ENCODE measurements at places on chromosomes 5 and 9. TPM values are rescaled to one million over a fixed set of nuclear protein-coding genes. Genes with fewer than 3 reads are reported as not detected.

DNA sequence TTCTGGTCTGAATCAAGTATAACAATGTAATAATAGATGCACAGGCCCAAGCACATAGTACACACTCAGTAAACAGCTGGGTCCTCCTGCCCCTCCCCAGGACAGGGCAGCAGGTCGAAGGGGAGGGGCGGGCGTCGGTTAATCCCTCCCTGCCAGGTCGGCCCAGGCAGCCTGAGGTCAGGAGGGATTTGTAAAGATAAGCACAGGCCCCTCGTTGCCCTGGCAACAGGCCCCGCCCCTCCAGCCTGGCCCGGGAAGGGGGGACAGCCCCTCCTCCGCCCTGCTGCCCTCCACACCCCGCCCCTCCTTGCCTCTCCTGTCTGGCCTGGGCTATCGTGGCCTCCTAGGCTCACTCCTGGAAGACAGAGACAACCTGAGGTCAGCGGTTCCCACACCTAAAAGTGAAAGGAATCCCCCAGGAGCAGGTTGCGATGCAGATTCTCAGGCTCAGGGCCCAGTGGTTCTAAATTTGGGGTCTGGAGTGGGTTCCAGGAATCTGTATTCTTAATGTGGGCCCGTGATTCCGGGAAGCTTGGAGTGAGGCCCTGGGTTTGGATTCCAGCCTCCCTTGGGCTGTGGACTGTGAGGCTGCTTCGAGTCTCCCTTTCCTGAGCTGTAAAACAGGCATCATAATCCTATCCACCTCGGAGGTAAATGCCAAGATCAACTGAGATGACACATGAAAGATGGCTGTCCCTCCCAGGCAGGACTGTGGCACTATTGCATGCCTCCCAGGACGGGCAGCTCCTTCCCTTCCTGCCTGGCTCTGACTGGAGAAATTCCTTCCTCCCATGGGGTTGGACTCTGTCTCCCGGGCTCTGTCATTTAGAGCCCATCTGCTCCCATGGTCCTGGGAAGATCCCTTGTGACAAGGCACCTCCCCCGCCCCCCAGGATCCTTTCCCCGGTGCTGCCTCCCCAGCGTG, 4.4 kb downstream of the CRB2 start:
- no peak for DNase-seq

GLRA1 gene
- polyA plus RNA-seq: 1.3 TPM

DNA sequence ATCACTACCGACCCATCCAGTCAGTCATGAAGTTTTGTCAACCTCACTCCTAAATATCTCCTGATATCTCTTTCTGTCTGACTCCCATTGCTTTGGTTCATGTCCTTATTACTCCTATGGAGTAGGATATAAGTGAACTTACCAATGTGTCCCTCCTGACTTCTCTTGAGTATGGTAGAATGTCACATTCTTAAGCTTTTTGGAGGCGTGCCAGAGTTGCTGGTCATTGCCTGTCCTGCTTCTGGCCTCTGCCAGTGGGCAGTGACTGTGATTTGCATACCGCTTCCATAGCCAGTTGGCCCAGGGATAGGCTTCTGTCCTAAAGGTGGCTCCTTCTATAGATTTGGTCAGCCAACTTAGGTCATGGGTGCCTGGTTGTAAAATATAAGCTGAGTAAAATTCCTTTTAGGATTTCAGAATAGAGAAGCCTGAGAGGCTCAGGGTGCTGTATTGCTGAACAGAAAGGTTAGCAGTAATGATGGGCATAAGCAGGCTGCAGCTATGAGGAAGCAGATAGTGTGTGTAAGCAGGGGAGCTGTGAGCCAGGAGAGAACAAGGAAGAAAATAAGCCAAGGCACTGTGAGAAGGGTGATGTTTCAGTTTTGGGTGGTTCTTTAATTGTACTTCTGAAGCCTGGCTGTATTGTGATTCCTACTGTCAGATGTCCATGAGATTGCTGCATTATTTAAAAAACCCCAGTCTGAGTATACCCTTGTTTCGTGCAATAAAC, 16.1 kb upstream of the MARCHF3 start:
- no peak for DNase-seq

WNT8A gene
- not detected for polyA plus RNA-seq

- no peak for DNase-seq
Observed at GRCh38 chr9:110298043-110298605, 39.5 kb downstream of the TXNDC8 start.

GRCh38 chr9:73118898-73119554, 32.6 kb upstream of the ANXA1 start:
- no peak for DNase-seq

CDKN2A gene
- polyA plus RNA-seq: 11.6 TPM

GRCh38 chr5:21817668-21818369, 1035.3 kb downstream of the CDH12 start:
- DNase-seq: no peak

DNA sequence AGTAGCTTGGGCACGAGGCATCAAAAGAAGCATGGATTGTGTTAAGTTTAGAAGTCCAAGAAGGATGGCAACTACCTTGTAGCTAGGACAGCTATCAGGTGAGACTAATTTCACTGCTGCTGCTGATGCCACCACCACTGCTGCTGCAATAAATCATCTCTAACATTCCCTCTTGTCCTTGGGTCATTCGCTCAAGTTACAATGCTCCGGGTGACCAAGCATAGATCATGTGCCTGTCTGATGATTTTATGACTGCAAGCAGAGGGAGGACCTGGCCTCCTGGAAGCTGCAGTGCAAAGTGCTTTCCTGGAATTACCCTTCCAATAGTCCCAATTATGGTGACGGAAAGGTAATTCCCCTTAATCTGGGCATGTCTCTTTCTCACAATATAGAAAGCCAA, 334.4 kb downstream of the PRELID2 start:
- DNase-seq: no peak

GRCh38 chr9:22036866-22037626, 27.9 kb upstream of the CDKN2B start:
- no peak for DNase-seq

DNA sequence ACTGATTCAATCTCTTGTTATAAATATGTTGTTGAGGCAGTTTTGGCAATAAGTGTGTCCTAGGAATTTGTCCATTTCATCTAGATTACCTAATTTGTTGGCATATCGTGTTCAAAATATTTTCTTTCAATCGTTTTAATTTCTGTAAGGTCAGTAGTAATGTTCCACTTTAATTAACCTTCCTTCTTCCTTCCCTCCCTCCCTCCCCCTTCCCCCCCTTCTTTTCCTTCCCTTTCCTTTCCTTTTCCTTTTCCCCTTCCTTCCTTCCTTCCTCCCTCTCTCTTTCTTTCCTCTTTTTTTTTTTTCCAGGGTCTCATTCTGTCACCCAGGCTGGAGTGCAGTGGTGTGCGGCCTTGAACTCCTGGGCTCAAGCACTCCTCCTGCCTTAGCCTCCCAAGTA, 27.1 kb downstream of the CD14 start:
- DNase-seq: no peak

FRMPD1 gene
- 0.10 TPM for polyA plus RNA-seq

TAF11L4 gene
- polyA plus RNA-seq: not detected

DNA sequence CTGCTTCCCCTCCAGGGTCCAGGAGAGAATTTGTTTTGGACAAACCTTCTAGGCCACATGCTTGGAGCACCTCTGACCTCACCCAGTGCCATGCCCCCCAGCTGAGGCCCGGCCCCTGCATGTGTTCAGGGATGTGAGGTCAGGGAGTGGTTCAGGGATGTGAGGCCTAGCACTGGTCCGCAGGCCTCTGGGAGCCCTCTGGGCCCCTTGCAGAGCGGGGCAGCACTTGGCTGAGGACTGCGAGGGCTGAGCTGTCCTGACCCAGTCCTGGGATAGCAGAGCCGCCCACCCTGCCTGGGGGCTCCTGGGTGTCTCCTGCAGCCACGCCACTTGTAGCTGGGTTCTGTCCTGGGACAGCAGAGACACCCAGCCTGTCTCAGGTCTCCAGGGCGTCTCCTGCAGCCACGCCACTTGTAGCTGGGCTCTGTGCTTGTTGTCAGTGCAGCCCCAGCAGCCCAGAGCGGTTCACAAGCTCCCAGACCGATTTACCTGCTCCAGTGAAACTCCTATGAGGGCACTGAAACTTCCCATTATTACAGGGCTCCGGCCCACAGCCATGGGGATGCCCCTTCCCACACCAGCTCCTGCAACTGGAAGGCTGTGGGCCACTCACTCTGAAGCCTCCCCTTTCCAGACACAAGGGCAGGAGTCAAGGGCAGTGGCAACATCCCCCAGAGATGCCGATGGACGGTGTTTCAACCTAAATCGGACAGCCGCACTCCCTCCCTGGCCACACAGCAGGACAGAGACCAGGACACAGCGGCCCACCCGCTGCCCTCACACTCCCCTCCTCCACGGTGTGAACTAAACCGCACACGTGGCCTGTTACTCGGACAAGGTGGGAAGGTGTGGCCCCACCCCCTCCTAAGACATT, 5.4 kb upstream of the CEP72 start:
- peak; percentile 28 for DNase-seq

DNA sequence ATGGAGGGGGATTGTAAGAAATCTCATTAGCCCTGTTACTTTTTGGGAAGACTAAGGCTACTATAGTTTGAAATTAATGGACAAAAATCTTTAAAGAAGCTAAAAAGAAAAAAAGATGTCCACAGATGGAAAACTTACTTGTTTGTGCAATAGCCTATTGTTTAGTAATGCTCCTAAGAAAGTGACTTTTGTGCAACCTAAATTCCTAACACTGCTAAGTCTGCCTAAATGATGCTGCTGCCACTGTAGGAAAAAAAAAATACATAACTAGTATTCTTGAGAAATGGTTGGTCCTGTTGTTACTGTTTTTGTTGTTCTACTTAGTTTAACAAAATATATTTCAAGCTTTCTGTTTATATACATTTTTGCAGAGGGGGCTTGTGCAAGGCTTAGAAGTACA, 108.2 kb upstream of the NR3C1 start:
- no peak for DNase-seq

DNA sequence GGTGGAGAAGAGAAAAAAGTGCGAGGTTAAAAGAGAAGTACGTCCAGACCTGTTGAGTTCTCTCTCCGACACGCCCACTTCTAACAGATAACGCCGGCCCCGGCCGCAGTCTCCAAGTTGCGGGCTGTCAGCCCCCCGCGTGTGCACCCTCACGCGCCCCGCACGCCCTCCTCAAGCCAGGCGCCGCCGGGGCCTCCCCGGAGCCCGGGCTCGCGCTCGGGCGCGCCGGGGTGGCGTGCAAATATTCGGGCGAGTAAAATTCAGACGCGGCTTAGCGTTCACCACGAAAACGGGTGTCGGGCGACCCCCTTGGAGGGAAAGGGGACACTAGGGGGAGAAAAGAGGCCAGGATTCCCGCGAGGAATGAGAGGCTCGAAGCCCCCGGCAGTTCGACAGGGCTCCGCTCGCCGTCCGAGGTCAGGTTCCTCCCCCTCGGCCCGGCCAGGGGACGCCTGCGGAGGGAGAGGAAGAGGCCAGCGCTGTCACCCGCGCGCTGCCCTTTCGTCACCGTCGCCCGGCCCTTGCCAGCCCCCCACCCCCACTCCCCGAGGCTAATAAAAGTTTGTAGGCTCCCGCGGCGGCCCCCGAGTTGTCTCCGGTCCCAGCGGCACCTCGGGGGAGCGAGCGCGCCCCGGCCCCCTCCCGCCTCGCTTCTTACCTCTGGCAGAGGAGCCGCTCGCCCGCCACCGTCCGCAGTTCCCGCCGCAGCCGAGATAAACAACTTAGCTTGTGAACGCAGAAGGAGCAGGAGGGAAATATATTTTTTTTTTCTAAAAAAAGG, 743 bp downstream of the NR3C1 start:
- peak; percentile 54 for DNase-seq
